ENCODE measurements at places on chromosomes 4 and X. TPM values are rescaled to one million over a fixed set of nuclear protein-coding genes. Genes with fewer than 3 reads are reported as not detected.

- no peaks in the 10 kb centered on the region for H3K27me3 ChIP-seq
- no peak for DNase-seq
- H3K4me3 ChIP-seq, result no peak overlapping the region
Measured at GRCh38 chrX:43702079-43702524, 46.0 kb downstream of the MAOA start.

DNA sequence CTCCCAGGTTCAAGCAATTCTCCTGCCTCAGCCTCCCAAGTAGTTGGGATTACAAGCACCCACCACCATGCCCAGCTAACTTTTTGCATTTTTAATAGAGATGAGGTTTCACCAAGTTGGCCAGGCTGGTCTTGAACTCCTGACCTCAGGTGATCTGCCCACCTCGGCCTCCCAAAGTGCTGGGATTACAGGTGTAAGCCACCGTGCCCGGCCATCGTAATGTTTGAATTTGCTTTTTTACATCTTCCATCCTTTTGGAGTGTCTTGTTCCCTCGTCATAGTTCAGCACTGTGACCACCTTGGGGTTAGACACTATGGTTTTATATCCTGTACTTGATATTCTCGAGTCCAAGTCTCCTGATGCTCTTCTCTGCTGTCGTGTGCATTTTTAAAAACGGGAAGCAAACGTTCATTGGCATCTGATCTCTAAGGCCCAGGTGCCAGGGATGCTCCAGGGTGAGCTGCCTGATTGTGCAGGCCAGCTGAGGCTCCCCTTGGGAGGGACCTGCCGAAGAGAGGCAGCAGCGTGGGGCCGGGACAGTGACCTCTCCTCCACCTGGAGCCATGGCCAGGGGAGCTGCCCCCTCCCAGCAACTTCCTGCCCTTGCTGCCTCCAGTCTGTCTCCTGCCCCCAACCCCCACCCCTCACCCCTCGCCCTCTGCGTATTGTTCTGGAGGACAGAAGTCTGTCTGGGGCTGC is 16.7 kb downstream of the DGKQ start:
- H3K27ac ChIP-seq, result no peak overlapping the region
- H3K4me1 ChIP-seq, result peaks cover 1% of the 10 kb centered on the region
- H3K36me3 ChIP-seq, result no peaks in the 10 kb centered on the region
- H3K27me3 ChIP-seq, result no peaks in the 10 kb centered on the region
- no peak for DNase-seq

GRCh38 chr4:8329859-8330761 is 60.6 kb downstream of the HTRA3 start:
- H3K4me3 ChIP-seq, result no peak overlapping the region
- H3K27me3 ChIP-seq, result no peaks in the 10 kb centered on the region
- peaks cover 15% of the 10 kb centered on the region for H3K4me1 ChIP-seq

Gene TIGD4
- 0.21 TPM for polyA plus RNA-seq

GRCh38 chrX:146481735-146482134 is 327.8 kb upstream of the CXorf51B start:
- no peak overlapping the region for H3K27ac ChIP-seq
- H3K27me3 ChIP-seq, result no peaks in the 10 kb centered on the region
- H3K4me1 ChIP-seq, result no peaks in the 10 kb centered on the region
- no peaks in the 10 kb centered on the region for H3K36me3 ChIP-seq
- DNase-seq, result no peak
- H3K4me3 ChIP-seq, result no peak overlapping the region

All from keratinocyte (primary cell).